ENCODE measurements at places on chromosomes 2 and 18.

GRCh38 chr2:205086662-205087061 lies 541.4 kb downstream of the PARD3B start:
- DNase-seq = no peak

- DNase-seq = no peak
Measured at GRCh38 chr18:13165636-13166423, 52.7 kb upstream of the LDLRAD4 start.

- no peak for DNase-seq
Measured at GRCh38 chr18:24300703-24301102, 96.9 kb downstream of the OSBPL1A start.

DNA sequence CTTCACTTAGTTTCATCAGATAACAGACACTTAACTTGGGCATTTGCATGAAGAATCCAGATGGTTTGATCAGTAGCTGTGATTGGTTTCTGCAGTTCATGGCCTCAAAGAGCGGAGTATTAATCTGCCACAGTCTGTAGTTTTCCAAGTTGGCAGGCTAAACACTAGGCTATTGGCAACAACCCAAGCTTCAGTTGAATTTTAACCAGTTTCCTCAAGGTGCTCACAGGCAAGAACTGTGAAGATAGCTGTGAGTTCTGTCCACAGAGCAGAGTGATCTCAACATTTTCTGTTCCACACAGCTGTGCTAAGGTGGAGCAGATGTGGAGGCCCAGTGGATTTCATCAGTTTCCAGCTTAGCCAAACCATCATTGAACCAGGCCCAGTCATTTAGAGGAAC lies 469.5 kb upstream of the LINC00305 start:
- no peak for DNase-seq

DNA sequence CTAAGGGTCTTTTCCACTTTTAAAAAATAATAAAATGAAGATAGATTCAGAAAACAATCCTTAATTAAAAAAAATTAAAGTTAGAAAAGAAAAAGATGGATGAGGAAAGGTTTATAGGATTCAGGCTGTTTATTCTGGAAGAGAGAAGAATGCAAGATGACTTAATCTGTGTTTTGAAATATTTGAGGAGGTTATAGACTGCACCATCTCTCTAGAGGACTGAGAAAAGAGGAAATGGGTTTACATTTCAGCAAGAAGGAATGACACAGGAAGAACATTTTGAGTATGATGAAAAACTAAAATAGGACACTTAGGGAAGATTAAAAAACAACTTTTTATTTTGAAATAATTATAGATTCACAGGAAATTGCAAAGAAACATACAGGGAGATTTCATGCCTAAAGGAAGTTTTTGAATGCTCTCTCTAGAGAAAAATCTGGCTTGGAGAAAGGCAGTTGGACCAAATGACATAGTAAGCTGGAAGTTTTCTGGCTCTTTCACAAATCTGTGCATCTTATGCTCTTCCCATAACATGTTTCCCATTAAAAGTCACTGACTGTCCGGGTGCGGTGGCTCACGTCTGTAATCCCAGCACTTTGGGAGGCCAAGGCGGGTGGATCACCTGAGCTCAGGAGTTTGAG lies 75.0 kb downstream of the CERS6 start:
- DNase-seq = no peak

Data from stimulated activated CD4-positive, alpha-beta T cell treated with anti-CD3 and anti-CD28 coated beads, Interleukin-15, amount 100 ng/mL, for 24 hours (primary cell).